ENCODE measurements at places on chromosomes 7 and 10.

GRCh38 chr7:141956084-141956483, 9.3 kb upstream of the CLEC5A start:
- no peak for DNase-seq
- no peak overlapping the region for H3K27ac ChIP-seq
- no peak overlapping the region for H3K4me3 ChIP-seq

DNA sequence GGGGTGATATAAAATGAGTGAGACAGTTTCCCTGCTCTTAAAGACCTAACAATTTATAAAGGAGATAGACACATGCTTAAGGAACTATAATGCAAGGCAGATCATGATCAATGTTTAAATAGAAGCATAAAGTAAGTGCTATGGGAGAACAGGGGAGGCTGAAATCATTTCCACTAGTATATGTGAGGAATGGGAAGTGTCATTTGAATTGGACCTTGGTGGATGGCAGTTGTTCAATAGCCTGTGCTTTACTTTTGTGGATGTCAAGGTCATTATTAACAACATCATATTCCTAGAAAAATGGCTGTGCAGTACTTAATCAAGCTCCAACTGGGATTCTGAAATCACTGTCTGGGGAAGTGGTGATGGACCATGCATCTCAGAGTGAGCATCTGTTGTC, 14.7 kb downstream of the NPY start:
- no peaks in the 10 kb centered on the region for H3K36me3 ChIP-seq
- H3K4me1 ChIP-seq, result no peaks in the 10 kb centered on the region
- H3K27me3 ChIP-seq, result no peaks in the 10 kb centered on the region

GRCh38 chr7:30880125-30880720, 31.4 kb upstream of the AQP1 start:
- H3K4me3 ChIP-seq, result no peak overlapping the region
- no peaks in the 10 kb centered on the region for H3K36me3 ChIP-seq
- no peak overlapping the region for H3K27ac ChIP-seq
- H3K27me3 ChIP-seq, result no peaks in the 10 kb centered on the region
- peaks cover 11% of the 10 kb centered on the region for H3K4me1 ChIP-seq

DNA sequence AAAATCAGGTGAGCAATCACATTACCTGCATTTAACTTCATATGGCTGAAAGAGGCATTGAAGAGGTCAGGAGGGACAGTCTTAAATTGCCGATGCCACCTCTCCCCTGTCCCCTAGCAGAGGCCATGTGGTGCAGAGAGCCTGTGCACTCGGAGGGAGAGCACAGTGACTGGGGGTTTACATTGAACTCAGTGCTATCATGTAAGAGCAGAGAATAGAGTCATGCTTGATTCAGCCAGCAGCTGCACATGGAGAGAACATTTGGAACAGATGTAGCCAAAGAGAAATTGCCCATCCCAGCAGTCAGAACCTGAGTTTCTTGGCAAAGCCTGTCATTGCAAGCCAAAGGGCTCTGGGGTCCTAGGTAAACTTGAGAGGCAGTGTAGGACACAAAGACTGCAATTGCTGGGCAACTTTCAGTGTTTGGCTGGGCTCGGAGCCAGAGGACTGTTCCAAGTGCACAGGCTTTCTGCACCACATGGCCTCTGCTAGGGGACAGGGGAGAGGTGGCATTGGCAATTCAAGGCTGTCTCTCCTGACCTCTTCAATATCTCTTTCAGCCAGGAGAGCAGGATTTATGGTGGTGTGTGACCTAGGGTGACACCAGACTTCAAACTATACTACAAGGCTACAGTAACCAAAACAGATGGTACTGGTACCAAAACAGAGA, 267.1 kb downstream of the REEP3 start:
- H3K27ac ChIP-seq, result no peak overlapping the region
- no peaks in the 10 kb centered on the region for H3K36me3 ChIP-seq
- no peaks in the 10 kb centered on the region for H3K27me3 ChIP-seq
- H3K4me3 ChIP-seq, result no peak overlapping the region
- no peak for DNase-seq

DNA sequence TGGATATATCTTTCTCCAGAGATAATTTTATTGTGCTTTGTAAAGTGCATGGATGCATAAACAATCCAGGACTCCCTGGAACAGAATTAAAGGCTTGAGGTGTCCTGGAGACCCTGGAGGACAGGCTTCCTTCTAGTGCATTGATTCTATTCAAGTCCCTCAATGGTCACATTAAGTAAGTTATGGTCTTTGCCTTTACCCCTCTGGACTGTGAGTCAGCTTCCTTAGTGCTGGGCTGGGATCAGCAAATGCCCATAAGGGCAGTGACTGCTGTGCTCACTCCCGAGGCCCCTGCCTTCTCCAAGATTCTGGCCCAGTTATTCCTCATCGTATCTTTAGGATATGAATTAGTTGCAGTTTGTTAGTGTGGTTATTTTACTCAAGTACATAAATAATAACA, 178.7 kb upstream of the PRSS58 start:
- H3K36me3 ChIP-seq, result no peaks in the 10 kb centered on the region
- 0 out of 2 replicates have a peak, but pooled peaks cover 1% of the 10 kb centered on the region for H3K4me1 ChIP-seq
- no peak overlapping the region for H3K27ac ChIP-seq
- DNase-seq, result no peak
- H3K27me3 ChIP-seq, result no peaks in the 10 kb centered on the region
- H3K4me3 ChIP-seq, result no peak overlapping the region

DNA sequence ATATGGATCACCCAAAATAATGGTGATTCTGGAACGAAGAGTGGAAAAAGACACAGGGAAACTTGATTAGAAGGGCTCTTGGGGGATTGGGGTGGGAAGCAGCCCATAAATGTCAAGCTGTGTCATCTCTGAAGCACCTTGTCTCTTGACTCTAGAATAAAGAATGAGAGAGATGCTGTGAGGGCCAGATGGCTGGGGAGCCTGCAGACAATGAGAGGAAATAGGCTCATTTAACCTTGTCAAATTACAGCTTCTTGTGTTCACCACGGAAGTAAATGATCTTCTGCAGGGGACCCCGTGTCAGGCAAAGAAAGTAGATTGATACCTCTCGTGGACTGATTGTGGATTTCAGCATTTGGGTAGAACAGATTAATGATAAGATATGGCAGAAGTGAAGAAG, 159.3 kb downstream of the ST7 start:
- 0 out of 2 replicates have a peak, but pooled peaks cover 1% of the 10 kb centered on the region for H3K4me1 ChIP-seq
- H3K27me3 ChIP-seq, result no peaks in the 10 kb centered on the region
- H3K4me3 ChIP-seq, result no peak overlapping the region
- H3K36me3 ChIP-seq, result no peaks in the 10 kb centered on the region

- no peak for DNase-seq
- no peak overlapping the region for H3K27ac ChIP-seq
- peak overlapping the region; percentile 87 for H3K4me3 ChIP-seq
- H3K27me3 ChIP-seq, result no peaks in the 10 kb centered on the region
These were observed 737 bp downstream of the ZMIZ1 start for GRCh38 chr10:79069325-79070080.

DNA sequence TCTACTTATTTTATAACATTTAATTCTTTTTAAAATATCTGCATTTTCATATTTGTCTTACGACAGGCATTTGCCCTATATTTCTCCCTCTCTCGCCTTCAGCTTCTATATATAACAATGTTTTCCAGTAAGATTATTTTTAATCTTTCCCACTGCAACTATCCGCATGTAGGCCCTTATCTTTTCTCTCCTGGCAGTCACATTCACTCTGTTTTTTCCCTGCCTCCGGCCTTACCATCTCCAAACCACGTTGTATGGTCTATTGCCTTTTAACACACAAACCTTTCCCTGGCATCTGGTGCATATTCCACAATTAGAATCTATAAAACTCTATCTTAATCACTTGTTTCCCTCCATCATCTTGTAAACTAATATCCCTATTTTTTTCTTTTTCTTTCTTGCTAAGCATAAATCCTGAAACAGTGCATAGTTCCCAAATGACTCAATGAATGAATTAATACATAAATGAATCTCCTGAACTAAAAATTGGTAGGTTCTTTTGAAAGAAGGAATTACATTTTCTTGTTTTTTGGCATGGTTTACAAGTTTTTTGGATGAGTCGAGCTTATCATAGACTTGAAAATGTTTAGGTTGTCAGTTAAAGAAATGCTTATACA, 173.2 kb downstream of the SEMA3A start:
- H3K36me3 ChIP-seq, result no peaks in the 10 kb centered on the region
- no peak overlapping the region for H3K27ac ChIP-seq
- no peaks in the 10 kb centered on the region for H3K27me3 ChIP-seq
- no peak for DNase-seq

DNA sequence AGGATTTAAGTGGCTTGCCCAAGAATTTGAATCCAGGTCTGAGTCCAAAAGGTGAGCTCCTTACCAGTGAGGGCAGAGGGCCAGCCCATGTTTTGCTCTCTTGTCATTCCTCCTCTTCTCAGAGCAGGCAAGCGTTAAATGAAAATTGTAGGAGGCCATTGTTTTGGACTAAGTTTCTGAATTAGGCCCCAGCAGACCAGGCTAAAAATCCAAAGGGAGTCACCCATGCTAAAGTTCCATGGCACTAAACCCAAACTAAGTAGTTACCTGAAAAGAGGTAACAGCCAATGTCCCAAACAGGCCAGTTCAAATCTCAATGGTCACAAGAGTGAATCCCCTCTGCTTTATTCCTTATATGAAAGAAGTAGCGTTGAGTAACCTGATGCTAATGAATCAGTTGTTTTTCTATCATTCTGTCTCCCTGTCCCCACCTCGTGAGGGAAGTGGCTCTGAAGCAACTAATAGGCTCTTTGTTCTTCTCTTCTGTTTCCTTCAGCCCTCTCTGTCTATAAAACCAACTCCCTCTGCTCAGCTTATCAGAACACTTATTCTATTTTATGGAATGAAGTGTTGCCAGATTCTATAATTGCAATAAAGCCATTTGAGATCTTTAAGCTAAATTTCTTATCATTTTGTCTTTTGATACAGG, 17.5 kb upstream of the CDH23 start:
- no peaks in the 10 kb centered on the region for H3K4me1 ChIP-seq
- H3K36me3 ChIP-seq, result no peaks in the 10 kb centered on the region
- DNase-seq, result no peak
- no peak overlapping the region for H3K27ac ChIP-seq
- H3K27me3 ChIP-seq, result no peaks in the 10 kb centered on the region
- H3K4me3 ChIP-seq, result no peak overlapping the region

- peaks cover 24% of the 10 kb centered on the region for H3K27me3 ChIP-seq
- H3K4me3 ChIP-seq, result no peak overlapping the region
These were observed 36.3 kb upstream of the TCF7L2 start for GRCh38 chr10:112913661-112914287.

DNA sequence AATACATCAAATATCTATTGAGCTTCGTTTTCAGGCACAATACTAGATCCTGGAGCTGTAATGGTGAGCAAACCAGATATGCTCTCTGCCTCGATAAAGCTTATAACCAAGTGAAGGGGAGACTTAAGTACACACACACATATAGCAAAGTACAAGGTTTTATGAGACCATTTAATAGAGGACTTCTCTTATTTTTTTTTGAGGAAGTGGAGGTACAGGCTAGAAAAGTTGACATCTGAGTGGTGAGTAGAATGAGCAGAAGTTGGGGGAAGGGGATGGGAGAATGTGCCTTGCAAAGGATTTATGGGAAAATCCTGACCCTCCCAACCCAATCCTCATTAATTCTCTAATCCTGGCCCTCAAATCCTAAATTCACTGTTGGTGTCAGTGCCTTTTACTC, 7.7 kb downstream of the CCDC136 start:
- DNase-seq, result no peak
- H3K36me3 ChIP-seq, result 0 out of 2 replicates have a peak, but pooled peaks cover 4% of the 10 kb centered on the region
- no peak overlapping the region for H3K27ac ChIP-seq
- H3K27me3 ChIP-seq, result no peaks in the 10 kb centered on the region

GRCh38 chr7:71345117-71345884, 213.4 kb downstream of the GALNT17 start:
- H3K27ac ChIP-seq, result no peak overlapping the region
- H3K4me3 ChIP-seq, result no peak overlapping the region
- H3K27me3 ChIP-seq, result no peaks in the 10 kb centered on the region
- H3K36me3 ChIP-seq, result no peaks in the 10 kb centered on the region
- no peak for DNase-seq
- no peaks in the 10 kb centered on the region for H3K4me1 ChIP-seq

GRCh38 chr10:121680879-121681655, 82.8 kb upstream of the FGFR2 start:
- H3K36me3 ChIP-seq, result no peaks in the 10 kb centered on the region
- no peak for DNase-seq
- no peak overlapping the region for H3K27ac ChIP-seq
- no peak overlapping the region for H3K4me3 ChIP-seq
- H3K4me1 ChIP-seq, result no peaks in the 10 kb centered on the region
- H3K27me3 ChIP-seq, result no peaks in the 10 kb centered on the region

GRCh38 chr7:22452960-22453558, 46.9 kb downstream of the STEAP1B start:
- no peak overlapping the region for H3K4me3 ChIP-seq
- no peaks in the 10 kb centered on the region for H3K36me3 ChIP-seq
- H3K27me3 ChIP-seq, result no peaks in the 10 kb centered on the region
- no peaks in the 10 kb centered on the region for H3K4me1 ChIP-seq
- no peak overlapping the region for H3K27ac ChIP-seq

- no peak for DNase-seq
- no peak overlapping the region for H3K4me3 ChIP-seq
- no peak overlapping the region for H3K27ac ChIP-seq
- H3K4me1 ChIP-seq, result no peaks in the 10 kb centered on the region
- no peaks in the 10 kb centered on the region for H3K36me3 ChIP-seq
These were observed 69.6 kb downstream of the PKD1L1 start for GRCh38 chr7:47878662-47879061.

GRCh38 chr7:29194206-29194593, 375 bp upstream of the CHN2 start:
- peak overlapping the region; percentile 70 for H3K4me3 ChIP-seq
- H3K27me3 ChIP-seq, result peaks cover 29% of the 10 kb centered on the region
- H3K36me3 ChIP-seq, result no peaks in the 10 kb centered on the region
- H3K4me1 ChIP-seq, result no peaks in the 10 kb centered on the region
- no peak for DNase-seq
- no peak overlapping the region for H3K27ac ChIP-seq

- no peaks in the 10 kb centered on the region for H3K36me3 ChIP-seq
- DNase-seq, result no peak
- peaks cover 3% of the 10 kb centered on the region for H3K27me3 ChIP-seq
These were observed 38.7 kb upstream of the ZNF32 start for GRCh38 chr10:43687373-43687772.

DNA sequence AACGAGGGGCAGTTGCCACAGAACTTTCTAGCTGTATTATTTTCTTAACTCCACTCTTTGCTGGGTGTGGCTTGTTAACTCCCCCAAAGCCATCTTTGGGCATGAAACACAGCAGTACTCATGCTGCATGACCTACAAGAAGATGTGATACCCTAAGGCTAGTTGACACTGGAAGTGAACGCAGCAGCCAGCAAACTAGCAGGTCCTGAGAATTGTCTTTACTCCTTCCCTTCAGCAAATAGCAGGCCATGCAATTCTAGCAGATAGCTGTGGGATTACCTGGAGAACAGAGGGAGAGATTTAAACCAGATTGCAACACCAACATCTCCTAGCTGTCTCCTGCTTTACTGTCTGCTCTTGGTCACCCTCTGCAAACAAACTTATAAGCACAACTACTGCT, 688.0 kb upstream of the ZWINT start:
- DNase-seq, result no peak
- H3K4me3 ChIP-seq, result no peak overlapping the region
- no peaks in the 10 kb centered on the region for H3K36me3 ChIP-seq
- H3K4me1 ChIP-seq, result no peaks in the 10 kb centered on the region

All from iPS DF 6.9 (cell line).